Epithelial cell of proximal tubule (primary cell): ENCODE measurements at places on chromosomes 2 and 18. TPM values are rescaled to one million over a fixed set of nuclear protein-coding genes. Genes with fewer than 3 reads are reported as not detected.

Gene TBC1D8
- total RNA-seq: 10.2 and 20.5 TPM in 2 replicates

Gene DSG4
- not detected in 2 replicates for total RNA-seq

Gene AKAIN1
- not detected in 2 replicates for total RNA-seq

Gene HRH4
- 0.12 TPM in 1 of 2 replicates, not detected in the other for total RNA-seq

Gene PRSS56
- total RNA-seq: not detected in 2 replicates

Gene EXOC6B
- total RNA-seq: 7.3 and 7.7 TPM in 2 replicates

Gene CHMP3
- 37.9 and 49.3 TPM in 2 replicates for total RNA-seq

Gene HJURP
- total RNA-seq: 56.9 and 64.9 TPM in 2 replicates
